ENCODE measurements at places on chromosomes 6 and 20.

DNA sequence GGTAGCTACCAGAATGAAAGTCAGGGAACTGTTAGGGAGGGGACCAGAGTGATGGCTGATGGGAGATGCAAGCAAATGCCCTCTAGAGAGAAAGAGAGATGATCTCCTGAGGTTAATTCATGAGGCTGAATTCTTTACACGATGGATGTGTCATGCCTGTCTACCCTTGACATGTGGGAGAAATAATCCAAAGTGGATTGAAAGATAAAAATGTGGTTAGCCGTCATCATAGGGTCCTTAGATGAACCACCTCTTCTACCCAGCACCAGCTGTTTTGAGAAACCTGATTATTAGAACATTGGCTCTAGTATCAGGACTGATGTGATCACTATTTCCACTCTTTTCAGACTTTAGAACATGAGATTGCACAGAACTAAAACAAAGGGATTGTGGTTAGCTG, 53.6 kb downstream of the SOBP start:
- DNase-seq, result no peak

GRCh38 chr20:50987493-50988210, 29.0 kb downstream of the MOCS3 start:
- peak; percentile 83 for DNase-seq

GRCh38 chr6:40743226-40743625, 156.1 kb upstream of the LRFN2 start:
- DNase-seq, result no peak

DNA sequence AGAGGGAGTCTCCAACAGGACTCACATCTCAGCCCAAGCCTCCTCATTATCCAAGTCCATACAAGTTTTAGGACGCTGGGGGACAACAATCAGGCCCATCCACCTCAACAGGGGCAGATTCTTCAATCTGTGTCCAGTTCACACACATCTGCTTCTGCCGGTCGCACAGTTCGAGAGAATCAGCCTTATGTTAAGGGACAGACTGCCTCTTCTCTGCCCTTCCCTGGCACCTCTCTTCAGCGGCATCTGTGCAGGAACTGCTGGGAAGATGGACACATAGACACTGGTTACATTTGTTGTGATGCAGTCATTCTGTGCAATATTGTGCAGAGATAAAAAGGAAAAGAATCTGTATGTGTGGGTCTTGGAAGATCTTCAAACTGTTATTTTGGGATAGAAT, 21.0 kb downstream of the ULBP1 start:
- no peak for DNase-seq

DNA sequence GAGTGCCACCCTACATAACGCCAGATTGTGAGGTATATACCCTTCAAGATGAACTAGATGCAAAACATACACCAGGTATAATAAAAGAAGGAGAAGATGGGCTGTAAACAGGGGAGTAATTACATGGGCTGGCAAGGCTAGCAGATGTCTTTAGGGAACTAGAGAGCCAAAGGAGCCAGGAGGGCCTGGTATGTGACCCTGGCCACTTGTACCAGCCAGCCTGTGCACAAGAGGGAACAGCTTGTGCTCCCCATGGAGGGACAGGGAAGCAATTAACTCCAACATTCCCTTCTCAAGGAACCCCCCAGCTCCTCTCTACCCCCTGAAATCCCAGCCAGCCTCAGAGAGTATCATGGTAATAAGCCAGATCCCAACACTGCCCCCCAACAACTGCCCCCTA, 139.9 kb downstream of the HIVEP2 start:
- DNase-seq, result no peak

- no peak for DNase-seq
Observed at GRCh38 chr6:68633972-68634725, 933 bp upstream of the ADGRB3 start.

DNA sequence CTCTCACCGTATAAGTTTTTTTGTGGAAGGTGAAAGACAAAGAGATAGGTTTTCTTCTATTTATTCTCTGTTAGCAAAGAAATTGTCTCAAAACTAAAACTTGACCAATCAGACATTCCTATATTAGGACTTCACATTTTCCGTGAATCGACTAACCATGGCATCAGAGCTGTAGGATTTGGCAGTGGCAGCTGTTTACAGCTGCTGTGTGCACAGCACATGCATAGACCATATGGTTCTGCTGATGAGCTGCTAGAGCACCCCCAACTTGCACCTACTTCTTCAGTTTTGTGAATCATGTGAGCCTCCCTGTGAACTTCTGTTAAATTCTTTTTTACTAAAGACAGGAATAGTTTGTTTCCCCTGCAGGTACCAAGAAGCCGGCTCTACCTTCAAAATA, 157.9 kb downstream of the RFX6 start:
- DNase-seq, result no peak

GRCh38 chr6:168238159-168238909, 81.2 kb downstream of the DACT2 start:
- peak; percentile 28 for DNase-seq

DNA sequence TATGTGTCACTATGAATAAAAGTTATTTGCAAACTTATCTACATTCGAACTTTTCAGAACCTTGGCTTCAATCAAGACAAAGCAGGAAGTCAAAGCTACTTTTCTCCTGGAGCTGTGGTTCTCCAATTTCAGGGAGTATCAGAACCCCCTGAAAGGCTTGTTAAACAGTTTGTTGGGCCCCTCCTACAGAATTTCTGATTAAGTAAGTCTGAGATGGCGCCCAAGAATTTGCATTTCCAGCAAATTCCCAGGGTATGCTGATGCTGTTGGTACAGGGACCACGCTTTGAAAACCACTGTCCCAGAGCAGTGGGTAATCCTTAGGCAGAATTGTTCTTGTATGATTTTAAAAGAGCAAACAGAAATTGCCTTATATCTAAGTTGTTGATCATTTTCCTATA, 189.9 kb upstream of the KCNG1 start:
- no peak for DNase-seq

DNA sequence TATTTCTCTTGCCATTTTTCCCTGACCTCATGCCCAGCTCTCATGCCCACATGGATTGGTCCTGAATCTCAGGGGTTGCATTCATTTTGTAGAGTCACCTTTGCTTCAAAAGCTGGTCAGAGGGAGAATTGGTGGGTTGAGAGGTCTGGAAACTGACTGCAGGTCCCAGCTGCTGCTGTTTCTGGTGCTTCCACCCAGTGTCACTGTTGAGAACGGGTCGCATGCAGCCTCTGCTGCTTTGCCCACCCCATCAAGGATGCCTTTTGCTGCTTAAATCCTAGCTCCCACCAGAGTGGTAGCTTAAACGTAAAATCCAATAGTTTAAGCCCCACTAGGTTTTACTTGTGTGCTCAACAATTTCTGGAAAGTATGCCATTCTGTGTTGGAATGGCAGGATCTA, 211.4 kb upstream of the TSHZ2 start:
- DNase-seq, result no peak

GRCh38 chr6:10557913-10558312, 36.8 kb downstream of the GCNT2 start:
- DNase-seq, result no peak

GRCh38 chr6:3011592-3011991, 11.9 kb downstream of the NQO2 start:
- no peak for DNase-seq

- no peak for DNase-seq
Observed at GRCh38 chr20:51995551-51995951, 193.2 kb upstream of the SALL4 start.

- peak; percentile 53 for DNase-seq
Observed at GRCh38 chr6:157381631-157382621, 936 bp downstream of the ZDHHC14 start.

GRCh38 chr20:36969478-36970186, 18.1 kb upstream of the SAMHD1 start:
- no peak for DNase-seq

- peak; percentile 83 for DNase-seq
Observed at GRCh38 chr20:37922016-37922415, 19.1 kb downstream of the VSTM2L start.

GRCh38 chr6:114058435-114058834, 87.5 kb upstream of the HDAC2 start:
- DNase-seq, result no peak

GRCh38 chr6:10429638-10430427, 15.0 kb upstream of the TFAP2A start:
- DNase-seq, result no peak

GRCh38 chr20:46206992-46207549, 89.0 kb downstream of the CD40 start:
- no peak for DNase-seq

GRCh38 chr6:52580905-52581304, 4.0 kb upstream of the TRAM2 start:
- DNase-seq, result no peak

- no peak for DNase-seq
Observed at GRCh38 chr6:125509477-125509876, 207.7 kb upstream of the HDDC2 start.

Measured in activated CD4-positive, alpha-beta T cell treated with anti-CD3 and anti-CD28 coated beads, Interleukin-2, Interleukin-4, amounts not matched to agents 100 ng/mL and 50 ng/mL, durations not matched to agents 16 hours and 8 hours (primary cell).